D341Med (cell line): ENCODE measurements at places on chromosomes 16 and 17.
A peak's percentile ranks its signal among the peaks of the same experiment; 100 is the strongest.

- no peak for DNase-seq
Observed at GRCh38 chr16:87172632-87173031, 144.6 kb downstream of the C16orf95 start.

DNA sequence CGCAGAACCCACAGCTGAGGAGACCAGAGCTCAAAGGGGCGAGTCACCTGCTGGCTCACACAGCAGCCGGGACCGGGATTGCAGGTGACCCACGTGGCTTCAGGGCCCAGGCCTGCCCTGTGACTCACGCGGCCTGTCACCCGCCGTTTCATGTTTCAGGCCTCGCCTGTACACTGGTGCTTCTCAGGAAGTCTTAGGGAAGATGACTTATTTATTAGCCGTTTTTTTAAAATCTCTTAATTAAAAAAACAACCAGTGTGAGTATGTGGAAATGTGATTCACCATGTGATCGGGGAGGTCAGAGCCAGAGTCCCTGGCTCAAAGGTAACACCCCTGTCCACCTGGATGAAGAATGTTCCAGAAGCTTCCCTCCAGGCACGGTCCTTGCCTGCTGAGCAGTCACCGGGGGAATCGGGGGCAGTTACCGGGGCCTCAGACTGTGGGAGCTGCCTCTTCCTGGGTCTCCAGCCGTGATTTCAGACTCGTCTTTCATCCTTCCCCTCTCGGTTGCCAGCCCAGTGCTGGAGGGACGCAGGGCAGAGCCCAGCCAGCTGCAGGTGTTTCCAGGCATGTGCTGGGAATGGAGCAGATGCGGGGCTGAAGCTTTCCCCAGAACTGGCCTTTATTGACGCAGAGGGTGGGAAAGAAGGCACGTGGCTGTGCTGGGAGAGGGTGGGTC lies 49.3 kb downstream of the CMIP start:
- no peak for DNase-seq

DNA sequence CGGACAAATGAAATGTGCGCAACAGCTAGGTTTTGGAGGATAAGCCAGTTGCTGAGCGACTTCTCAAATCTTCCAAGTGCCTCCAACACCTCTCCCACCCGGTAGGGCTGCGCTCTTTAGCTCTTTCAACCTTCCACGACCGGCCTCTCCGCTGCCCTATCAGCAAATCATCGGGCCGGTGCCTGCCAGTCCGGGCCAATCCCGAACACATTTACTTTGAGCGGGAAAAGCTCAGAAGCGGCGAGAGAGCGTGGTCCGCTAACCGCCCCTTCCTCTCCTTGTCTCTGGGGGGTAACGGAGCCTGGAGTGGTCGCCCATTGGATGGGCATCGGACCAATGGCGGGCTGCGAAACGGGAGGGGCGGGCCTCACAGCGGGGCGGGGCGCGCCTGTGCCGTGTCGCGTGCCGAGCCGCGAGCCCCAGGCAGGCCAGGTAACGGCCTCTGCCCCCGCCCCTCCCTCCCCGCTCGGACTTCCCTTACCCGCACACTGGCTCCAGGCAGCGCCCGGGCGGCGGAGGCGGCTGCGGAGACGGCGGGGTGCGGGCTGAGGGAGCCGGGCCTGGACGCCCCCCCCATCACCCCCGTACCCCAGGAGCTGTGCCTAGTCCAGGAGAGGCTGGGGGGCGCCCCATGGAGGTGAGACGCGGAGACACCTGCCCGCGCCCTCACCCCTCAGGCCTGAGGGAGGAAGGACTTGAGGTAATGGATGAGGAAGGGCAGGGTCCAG lies at the start of gene MEIOC:
Gene MEIOC, plus strand, starts transcription at position 486 of the 728 bp plus-strand sequence. Its CDS starts 146 bp downstream, at position 632.
- DNase-seq = peak; percentile 82

DNA sequence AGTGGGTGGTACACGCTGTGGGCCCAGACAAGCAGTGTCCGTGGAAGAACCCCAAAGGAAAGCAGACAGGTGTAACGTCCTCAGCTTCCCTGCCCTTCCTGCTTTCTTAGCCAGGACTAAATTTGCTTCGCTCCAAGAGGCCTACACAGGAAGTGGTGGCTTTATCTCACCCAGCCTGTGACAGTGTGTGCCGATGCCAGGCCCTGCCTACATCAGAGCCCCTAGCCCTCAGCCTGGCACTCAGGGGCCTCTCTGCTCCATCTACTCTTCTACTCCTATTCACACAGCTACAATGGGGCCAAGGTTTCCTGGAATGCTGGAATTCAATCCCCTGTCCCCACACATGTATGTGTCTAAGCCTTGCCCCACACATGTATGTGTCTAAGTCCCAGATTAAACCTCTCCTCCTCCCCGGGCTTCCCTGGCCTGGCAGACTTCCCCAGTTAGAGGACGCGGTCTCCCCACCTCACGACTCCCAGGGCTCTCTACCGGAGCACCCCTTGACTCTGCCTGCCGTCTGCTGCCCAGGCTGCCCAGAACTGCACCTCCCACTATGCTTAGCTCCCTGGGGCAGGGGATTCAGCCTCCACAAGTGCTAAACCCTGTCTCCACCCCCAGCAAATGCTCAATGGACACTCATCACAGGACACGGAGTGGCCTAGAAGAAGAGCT lies 8.2 kb downstream of the PGAP3 start:
- DNase-seq = no peak

DNA sequence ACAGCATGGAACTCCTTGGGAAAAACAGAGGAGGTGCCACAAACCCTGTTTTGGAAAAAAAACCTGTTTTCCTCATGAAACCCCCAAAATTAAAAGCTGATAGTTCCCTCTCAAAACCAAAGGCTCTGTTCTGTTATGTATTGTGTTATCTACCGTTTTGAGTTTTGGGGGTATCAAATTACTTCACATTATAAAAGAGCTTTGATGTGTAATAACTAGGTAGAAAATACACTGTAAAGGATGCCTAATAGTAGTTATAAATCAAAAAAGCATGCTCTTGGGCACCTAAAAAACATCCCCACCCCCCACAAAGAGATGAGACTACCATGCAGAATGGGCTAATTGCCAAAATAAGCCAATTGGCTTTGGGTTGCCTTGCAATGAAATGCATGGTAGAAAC lies 30.8 kb downstream of the C16orf54 start:
- DNase-seq = no peak

- DNase-seq = no peak
Observed at GRCh38 chr16:85421338-85422195, 191.6 kb upstream of the GSE1 start.

DNA sequence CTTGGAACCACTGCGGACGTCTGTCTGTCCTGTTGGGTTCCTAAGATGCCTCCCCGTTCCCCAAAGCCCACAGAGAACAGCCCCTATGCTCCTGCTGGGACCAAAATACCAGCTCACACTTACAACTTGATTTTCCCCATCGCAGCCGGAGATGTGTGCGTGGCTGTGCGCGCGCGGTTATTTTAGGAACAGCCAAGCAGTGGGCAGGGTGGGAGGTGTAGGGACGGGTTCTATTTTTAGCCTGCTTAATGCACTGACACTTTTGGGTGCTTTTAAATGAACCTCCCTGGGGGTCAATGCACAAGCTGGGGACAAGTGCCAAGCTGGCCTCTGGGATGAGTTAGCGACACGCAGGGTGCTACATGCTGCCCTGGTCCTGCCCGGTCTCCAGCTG lies 74.1 kb downstream of the KLHDC4 start:
- DNase-seq = no peak

- no peak for DNase-seq
Observed at GRCh38 chr16:89899879-89900481, 18.7 kb upstream of the MC1R start.

GRCh38 chr16:21159281-21159951 lies 942 bp downstream of the LDAF1 start:
- no peak for DNase-seq

DNA sequence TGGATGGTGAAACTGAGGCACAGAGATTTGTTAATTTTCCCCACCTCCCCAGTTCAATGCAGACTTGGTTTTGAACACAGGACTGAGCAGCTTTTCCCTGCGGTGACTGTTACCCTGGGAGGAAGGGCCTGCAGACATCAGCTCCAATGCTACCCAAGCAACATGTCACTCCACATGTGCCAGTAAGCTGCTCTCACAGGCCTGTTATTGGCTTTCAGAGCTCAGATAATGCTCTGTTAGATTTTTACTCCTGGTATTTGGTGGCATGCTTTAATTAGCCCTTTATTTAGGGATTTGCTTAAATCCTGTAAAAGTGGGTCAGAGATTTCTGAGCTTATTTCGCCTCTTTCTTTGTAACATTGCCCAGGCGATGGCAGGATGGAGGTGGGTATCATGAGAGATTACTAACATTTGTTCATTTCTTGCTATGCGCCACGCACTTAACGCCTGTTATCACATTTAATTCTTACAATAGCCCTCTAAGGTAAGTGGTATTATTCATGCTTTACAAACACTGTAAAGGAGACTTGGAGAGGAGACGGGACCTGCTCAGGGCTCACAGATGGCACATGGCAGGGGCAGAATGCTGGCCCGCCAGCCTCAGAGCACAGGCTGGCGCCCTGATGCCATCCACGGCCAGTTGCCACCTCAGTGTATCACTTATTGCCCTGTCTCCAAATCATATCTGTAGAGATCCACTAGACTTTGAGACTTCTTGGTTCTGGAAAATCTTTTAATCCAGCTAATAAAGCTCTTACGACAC lies 84.0 kb upstream of the CACNG5 start:
- DNase-seq = peak; percentile 75

- DNase-seq = no peak
Observed at GRCh38 chr16:83689385-83689831, 118.4 kb upstream of the HSBP1 start.

DNA sequence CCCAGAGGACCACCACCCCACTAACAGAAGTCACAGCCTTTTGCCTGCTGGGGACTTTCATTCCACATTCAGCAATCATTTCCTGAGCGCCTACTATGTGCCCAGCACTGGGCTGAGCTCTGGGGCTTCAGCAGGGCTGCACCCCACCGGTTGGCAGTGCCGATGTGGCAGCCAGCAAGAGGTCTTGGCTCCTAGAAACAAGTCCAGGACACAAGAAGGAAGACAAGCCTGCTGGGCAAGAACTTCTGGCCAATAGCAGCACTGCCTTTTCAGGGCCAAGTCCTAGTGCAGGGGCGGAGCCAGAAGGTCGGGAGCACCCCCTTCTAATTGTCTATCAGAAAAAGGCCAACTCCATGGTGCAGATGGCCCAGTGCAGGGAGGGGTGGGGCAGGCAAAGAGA lies 13.0 kb upstream of the HOXB9 start:
- DNase-seq = no peak

DNA sequence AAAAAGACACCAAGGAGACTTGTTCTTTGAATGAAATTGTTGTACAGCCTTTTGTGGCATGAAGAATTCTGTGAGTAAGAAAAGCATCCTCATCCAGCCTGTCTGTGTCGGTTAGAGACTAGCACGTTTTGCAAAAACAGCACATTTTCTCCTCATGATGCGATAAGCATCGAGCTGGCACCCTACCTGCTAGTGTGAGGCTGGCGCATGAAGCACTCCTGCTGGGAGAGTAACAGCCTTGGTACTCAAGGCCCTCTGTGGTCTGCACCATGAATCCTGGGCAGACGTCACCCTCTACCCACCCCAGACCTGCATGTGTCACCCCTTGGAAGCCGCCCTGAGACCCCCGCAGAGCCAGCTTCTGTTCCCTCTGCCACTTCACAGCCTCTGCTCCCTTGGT lies 92.6 kb upstream of the TMEM132E start:
- DNase-seq = no peak

DNA sequence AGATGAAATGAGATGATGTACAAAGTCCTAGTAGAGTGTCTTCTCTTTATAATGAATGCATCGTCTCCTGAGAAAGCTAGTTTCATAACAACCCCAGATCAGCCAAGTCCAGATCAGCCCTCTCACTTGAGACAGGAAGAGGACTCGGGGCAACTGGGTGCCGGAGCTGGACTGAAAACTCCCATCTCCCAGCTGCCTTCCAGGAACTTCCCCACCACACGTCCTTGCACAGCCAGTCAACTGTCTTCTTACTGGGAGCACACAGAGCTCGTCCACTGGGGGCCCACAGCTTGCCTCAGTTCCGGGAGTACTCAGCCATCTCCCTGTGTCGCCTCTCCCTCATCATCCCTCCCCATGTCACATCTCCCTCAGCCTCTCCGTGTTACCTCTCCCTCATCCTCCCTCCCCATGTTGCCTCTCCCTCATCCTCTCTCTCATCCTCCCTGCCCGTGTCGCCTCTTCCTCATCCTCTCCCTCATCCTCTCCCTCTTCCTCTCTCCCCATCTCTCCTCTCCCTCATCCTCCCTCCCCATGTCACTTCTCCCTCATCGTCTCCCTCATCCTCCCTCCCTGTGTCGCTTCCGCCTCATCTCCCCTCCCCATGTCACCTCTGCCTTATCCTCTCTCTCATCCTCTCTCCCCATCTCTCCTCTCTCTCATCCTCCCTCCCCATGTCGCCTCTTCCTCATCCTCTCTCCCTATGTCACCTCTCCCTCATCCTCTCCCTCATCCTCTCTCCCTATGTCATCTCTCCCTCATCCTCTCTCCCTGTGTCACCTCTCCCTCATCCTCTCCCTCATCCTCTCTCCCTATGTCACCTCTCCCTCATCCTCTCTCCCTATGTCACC lies 22.4 kb upstream of the KCNH6 start:
- DNase-seq = no peak

GRCh38 chr17:76925441-76925891 lies 57.3 kb downstream of the MGAT5B start:
- DNase-seq = no peak

- DNase-seq = no peak
Observed at GRCh38 chr16:25692742-25693508, 1.2 kb downstream of the HS3ST4 start.

GRCh38 chr17:29155966-29156338 lies 24.2 kb downstream of the MYO18A start:
- DNase-seq = peak; percentile 19

DNA sequence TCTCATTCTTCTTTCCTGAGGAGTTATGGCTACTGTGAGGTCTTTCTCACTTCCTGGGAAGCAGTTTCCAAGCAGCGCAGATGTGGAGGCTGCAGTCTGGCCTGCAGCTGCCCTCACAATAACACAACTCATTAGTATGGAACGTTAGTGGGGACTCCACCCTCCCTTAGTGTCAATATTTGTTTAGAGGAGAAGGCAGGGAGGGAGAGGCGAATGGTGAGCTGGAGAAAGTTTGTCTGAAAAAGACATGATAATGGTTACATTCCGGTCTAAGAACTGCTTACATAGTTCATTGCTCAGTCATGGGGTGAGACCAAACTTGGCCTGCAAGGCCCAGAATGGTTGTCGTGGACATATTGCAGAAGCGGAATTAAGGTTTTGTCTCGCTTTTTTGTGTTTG lies 170.2 kb downstream of the HS3ST3B1 start:
- DNase-seq = no peak
